ENCODE measurements at places on chromosomes 16 and 17. TPM values are rescaled to one million over a fixed set of nuclear protein-coding genes. Genes with fewer than 3 reads are reported as not detected.

GAS2L2 gene
- not detected for total RNA-seq

TEKT5 gene
- not detected for total RNA-seq

ICAM2 gene
- 432 TPM for total RNA-seq

KRT39 gene
- not detected for total RNA-seq

CTRB1 gene
- not detected for total RNA-seq

GEMIN4 gene
- total RNA-seq: 7.9 TPM

KCNH4 gene
- total RNA-seq: 0.19 TPM

AKAP10 gene
- total RNA-seq: 24.6 TPM

CFAP97D1 gene
- total RNA-seq: not detected

NT5M gene
- 1.4 TPM for total RNA-seq

LITAFD gene
- not detected for total RNA-seq

EVPLL gene
- total RNA-seq: not detected

NMRAL1 gene
- total RNA-seq: 52.9 TPM

TP53TG3C gene
- not detected for total RNA-seq

SLC9A5 gene
- 0.32 TPM for total RNA-seq

KRTAP2-3 gene
- not detected for total RNA-seq

NFATC2IP gene
- 31.7 TPM for total RNA-seq

MYCBPAP gene
- total RNA-seq: 0.16 TPM

KRTAP4-1 gene
- not detected for total RNA-seq
